Uterus (tissue), 4 donors: ENCODE measurements at places on chromosomes 5 and 9. TPM values are rescaled to one million over a fixed set of nuclear protein-coding genes. Genes with fewer than 3 reads are reported as not detected.

- no peak for DNase-seq
Measured at GRCh38 chr5:170773024-170773985, 10.2 kb upstream of the GABRP start.

DNA sequence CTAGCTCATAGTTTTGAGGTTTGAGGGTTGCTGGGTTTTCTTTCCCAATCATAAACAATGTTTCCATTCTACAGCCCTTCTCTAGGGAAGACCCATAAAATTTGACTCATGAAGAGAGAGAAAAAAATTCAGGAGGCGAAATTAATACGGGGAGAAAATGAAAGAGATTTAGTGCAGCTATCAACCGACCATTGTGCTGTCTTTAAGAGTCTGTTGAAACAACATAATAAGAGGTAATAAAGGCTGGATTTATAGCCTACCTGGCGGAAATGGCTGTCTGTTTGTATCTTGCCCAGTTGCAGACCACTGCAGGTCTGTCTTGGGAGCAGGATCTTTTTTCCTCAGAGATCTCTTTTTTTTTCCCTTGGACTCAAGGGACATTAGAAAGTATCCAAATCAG, 66.9 kb downstream of the TLR4 start:
- no peak for DNase-seq

GRCh38 chr5:157547941-157548512, 27.5 kb downstream of the ADAM19 start:
- DNase-seq = no peak

- no peak for DNase-seq
Measured at GRCh38 chr5:20604992-20605391, 617.0 kb upstream of the CDH18 start.

DNA sequence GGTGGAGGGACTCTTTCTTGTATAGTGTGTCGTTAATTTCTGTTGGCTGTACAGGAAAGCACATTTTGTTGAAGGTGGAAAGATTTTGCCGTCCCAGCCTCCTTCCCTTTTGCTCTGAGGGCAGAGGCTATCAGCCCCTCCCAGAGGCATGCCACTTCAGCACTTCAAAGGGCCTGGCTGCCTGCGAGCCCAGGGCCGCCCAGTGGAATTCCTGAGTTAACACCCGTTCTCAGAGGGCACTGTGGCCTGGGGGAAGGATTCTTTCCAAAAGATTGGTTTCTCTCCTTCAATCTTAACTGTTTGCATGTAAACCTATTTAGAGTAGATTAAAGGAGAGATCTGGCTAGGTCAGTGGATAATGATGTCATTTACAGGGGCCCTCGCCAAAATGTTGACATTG, 238.6 kb downstream of the FANCC start:
- peak; percentile 11 for DNase-seq

DNA sequence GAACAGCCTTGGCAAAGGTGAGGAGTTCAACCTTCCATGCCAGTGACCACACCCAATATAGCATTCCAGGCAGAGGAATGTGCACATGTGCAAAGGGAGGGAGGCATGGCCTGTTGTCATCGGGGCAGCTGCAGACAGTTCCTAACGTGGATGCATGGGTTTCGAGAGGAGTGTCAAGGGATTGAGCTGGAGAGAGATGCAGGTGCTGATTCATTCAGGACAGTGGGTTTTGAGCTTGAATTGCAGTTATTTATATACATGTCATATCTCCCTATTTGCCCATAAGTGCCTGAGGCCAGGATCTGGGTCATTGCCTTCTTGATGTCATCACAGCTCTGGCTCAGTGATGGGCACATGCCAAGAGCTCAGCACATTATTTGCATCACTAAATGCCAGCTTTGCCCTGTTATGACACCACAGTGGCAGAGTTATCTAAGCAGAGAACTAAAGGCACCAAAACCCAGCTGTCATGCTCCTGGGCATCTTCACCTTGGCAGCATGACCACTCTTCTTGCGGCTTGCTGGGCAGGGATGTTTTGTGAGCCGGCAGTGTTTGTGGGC, 278.0 kb downstream of the NTRK2 start:
- no peak for DNase-seq

DNA sequence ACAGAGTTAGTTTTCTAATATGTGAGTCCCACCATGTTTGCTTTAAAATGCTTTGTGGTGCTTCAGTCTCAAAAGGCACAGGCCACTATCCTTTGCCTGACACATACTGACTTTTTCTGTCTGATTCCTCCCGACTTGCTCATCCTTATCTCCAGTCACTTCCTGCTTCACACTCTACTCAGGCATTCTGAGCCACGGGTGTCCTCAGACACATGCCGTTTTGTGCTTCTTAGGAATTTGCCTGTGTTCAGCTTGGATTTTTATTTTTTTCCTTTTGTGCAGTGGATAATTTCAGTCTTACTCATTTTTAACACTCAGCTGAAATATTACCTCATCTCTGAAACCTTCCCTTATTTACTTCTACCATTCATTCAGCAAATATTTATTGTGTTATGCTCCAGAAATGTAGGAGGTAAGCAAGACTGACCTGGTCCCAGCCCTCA, 54.1 kb downstream of the MAN2A1 start:
- no peak for DNase-seq

DNA sequence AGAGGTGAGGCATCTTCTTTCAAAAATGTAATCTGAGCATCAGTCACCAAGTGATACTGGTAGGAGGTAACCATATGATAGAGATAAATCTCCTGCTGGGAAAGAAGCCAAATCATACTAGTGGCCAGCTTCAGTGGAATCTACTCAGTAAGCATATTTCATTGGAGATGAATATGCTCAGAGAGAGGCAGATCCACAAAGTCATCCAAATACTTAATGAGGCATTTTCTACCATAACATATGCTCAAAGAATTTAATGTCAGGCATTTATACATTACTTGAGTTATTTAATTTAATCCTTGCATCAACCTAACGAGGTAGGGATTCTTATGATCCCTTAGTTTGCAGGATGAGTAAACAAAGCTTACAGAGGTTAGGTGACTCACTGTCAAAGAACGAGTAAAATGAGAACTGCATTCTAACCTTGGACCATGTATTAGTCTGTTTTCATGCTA, 50.9 kb upstream of the DMRTA1 start:
- DNase-seq = no peak

IRGM gene
- not detected for total RNA-seq

C9orf78 gene
- 56.9 TPM for total RNA-seq

SH3GLB2 gene
- total RNA-seq = 78.3 TPM

ADAMTS13 gene
- total RNA-seq = 3.8 TPM

MLANA gene
- not detected for total RNA-seq
